Mucosa of gallbladder (tissue), 1 donor: ENCODE measurements at places on chromosomes 2 and 18. TPM values are rescaled to one million over a fixed set of nuclear protein-coding genes. Genes with fewer than 3 reads are reported as not detected.

The LYG2 gene
- not detected for total RNA-seq

The GATA6 gene
- total RNA-seq, result 94.2 TPM

The HOXD12 gene
- not detected for total RNA-seq

The RGPD3 gene
- total RNA-seq, result 0.14 TPM

The UGT1A8 gene
- total RNA-seq, result 26.4 TPM

The MROH2A gene
- total RNA-seq, result 1.2 TPM

The ANKRD53 gene
- total RNA-seq, result 2.9 TPM

The LIMS4 gene
- 2.8 TPM for total RNA-seq

The DHRS9 gene
- 2.0 TPM for total RNA-seq

The OTOS gene
- total RNA-seq, result not detected

The BMP10 gene
- total RNA-seq, result not detected

The CDH7 gene
- total RNA-seq, result not detected

The INHBB gene
- 1.1 TPM for total RNA-seq

DNA sequence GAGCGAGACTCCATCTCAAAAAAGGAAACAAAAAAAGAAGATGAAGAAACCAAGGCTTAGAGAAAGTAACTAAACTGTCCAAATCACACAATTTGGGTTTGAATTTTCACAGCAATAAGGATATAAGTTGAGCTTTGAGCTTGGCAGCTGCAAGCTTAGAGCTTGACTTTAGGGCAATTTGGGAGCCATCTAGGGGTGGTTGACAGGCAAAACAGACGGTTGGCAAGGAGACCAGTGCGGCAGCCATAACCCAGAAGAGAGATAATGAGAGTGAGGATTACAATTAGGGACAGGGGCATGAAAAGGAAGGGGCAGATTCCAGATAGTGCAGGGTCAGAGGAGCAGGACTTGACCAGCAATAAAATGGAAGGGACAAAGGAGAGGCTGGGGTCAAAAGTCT, 382.2 kb upstream of the HNRNPA3 start:
- DNase-seq, result no peak

- no peak for DNase-seq
These were observed 814.2 kb downstream of the LRP1B start for GRCh38 chr2:141316606-141317005.

DNA sequence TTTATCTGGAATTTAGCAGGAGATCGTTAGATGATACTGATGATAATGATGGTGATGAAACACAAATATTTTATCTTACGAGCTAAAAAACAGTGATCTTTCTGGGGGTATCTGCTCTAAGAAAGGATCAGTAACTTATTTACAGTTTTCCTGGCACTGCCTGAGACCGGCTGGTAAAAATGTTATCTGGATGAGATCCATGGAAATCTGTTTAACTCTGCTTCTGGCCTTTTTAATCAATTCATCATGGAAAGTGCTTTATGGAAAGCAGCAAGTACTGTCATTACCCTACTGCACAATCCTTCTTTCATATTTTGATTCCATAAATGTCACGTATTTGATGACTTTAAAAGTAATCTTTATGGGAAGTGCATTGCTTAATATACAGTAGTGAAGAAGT, 612.7 kb upstream of the GCFC2 start:
- DNase-seq, result no peak

GRCh38 chr18:80252136-80252535, 4.8 kb upstream of the PARD6G start:
- no peak for DNase-seq

DNA sequence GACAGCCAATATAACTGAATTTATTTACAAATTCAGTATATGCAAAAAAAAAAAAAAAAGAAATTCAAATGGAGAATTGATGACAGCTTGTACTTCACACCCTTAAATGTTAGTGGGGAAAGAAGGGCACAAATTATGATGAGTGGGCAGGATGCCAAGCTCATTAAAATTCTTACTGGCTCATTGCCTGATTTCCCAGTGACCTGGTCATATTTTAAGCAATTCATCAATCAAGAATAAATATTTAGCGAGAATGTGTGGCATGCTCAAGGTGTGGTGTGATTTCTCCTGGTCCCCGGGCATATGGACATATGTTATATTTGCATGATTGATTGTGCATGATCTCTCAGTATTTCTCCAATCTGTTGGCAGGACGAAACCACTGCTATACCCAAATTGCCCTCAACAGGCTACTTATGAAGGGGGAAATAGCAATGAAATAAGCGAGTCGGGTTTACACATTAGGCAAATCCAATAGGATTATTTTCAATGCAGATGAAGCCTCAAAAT, 883.0 kb downstream of the LRRTM4 start:
- no peak for DNase-seq

- DNase-seq, result no peak
These were observed 15.2 kb downstream of the UGT1A10 start for GRCh38 chr2:233651430-233651829.

GRCh38 chr2:44770221-44771195, 171.0 kb upstream of the SIX3 start:
- no peak for DNase-seq

GRCh38 chr18:75129717-75130477, 79.0 kb downstream of the PTGR3 start:
- DNase-seq, result no peak

GRCh38 chr2:107627164-107627563, 199.5 kb upstream of the RGPD4 start:
- no peak for DNase-seq

DNA sequence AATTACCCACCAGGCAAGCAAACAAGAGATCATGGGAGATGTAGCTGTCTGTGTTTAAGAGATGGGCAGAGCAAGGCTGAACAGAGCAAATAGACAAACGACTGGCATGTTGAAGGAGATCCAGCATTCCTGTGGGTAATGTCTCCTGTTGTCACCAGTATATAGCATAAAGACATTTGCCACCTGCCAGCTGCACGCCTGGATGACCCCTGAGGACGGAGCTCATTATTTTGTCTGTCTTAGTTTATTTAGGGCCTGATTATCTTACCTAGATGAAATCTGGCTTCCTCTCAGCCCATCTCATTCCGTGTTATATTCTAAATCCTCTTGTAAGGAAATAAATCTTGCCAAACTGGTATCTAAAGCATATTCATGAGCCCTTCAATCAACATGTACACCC, 510.3 kb upstream of the LINC00305 start:
- no peak for DNase-seq

DNA sequence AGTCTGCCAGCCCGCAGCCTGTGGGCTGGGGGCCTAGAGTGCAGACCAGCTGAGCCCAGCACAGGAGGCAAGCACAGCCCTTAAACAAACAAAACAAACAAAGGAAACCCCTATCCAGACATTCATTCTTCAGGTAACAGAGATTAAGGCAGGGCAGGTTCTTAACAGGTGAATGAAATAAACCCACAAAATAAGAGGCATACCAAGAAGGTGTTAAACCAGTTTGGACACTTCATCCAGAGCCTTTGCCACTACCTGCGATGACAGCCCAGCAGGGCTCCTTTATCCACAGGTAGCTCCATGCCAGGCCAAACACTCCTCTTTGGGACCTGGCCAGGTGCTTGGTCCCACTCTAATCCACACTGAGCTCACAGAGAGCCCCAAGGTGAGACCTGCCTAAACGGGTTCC, 209.7 kb upstream of the SIX2 start:
- DNase-seq, result no peak

- no peak for DNase-seq
These were observed 168.8 kb downstream of the RTP5 start for GRCh38 chr2:242038166-242038927.

DNA sequence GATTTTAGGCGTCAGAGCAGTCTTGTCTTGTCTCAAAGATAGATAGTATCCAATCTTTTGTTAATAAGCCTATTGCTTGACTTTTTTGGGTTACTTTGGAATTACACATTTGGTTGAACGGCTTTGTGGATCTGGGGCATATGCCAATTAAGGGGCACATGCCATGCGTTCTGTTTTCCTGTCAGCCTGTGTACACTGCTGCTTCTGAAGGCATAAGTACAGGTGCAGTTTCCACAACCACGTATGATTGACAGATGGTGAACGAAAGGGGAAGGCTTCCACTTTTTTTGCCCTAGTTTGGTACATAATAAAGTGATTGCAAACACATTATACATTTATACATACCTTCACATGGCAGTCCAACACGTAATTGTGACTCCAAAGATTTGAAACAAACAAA, 102.3 kb downstream of the RAPH1 start:
- no peak for DNase-seq

DNA sequence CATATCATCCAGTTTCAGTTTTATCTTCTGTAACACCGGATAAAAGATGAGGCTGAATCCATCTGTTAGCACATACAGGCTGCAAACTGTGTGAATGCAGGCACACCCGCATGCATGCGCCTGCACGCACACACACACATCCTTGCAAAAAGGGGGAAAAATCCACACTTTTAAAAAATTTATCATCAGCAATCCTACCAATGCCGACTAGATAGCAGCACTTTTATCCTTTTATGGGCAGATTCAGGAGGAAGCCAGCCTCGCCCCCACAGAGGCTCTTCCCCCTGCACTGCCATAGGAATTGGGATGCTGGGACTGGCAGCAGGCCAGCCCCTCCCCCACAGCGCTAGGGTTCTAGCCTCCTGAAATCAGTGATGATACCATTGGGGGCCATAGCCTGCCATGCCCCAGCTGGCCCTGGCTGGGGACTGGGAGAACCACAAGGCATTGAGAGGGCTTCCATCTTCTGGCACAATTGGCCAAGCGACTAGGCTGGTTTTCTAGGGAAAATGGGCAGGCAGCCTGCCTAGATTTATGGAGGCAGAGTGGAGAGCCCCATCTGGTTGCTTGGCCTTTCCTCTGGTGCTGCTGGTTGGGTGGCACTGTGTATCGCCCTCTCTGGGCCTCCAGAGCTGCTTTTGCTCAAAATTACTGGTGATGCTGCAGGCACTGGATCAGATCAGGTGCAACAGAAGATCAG, 25.5 kb downstream of the CYRIA start:
- DNase-seq, result no peak

GRCh38 chr18:5195656-5196055, 1.4 kb downstream of the AKAIN1 start:
- no peak for DNase-seq

DNA sequence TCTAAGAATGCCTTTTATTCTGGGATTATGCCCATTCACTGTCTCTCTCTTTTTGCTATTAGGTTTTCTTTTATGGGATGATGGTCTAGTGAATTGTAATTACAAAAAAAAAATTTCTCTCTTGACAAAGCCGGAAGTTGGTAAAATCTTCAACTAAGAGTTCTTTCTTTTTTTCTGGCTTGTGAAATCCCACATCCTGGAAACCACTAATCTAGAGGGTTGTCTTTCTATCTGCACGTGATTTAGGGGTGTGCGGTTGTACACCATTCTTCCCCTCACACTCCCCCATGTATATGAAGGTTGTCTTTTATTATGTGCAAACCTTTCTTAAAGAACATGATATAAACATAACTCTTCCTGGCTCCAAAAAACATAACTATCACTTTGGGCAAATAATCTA, 52.0 kb downstream of the GATA6 start:
- no peak for DNase-seq

GRCh38 chr18:61850756-61851155, 42.1 kb downstream of the RNF152 start:
- no peak for DNase-seq

DNA sequence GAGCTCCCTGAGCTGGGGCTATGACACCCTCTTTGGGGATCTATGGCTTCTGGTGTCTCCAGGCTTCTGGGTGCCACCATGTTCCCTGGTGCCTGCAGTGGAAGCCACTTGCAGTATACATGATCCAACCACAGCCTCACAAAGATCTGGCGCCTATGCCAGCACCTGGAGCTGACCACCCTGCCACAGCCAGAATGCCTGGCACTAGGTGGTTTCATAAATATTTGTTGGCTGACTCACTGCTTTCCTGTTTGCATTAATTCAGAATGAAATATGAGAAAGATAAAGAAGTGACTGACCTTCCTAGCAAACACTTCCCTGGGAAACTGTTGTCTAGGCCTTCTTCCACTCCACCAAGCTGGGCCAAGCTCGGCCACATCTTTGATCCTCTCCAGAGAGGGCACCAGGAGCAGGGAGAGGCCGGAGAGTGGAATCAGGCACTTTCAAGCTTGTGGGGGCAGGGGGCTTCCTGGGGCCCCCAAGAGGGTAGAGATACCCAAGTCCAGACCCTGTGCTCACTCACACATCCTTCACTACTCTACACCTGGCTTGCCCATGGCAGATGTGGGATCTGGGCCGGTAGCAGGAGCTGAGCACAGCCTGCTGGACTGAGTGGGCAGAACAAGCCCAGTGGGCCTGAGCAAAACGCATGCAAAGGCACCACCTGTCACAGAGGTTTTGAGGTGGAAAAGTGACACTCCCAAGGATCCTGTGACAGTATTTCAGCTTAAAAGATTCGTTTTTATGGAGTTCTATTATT, 565.7 kb downstream of the SLC4A3 start:
- DNase-seq, result no peak

DNA sequence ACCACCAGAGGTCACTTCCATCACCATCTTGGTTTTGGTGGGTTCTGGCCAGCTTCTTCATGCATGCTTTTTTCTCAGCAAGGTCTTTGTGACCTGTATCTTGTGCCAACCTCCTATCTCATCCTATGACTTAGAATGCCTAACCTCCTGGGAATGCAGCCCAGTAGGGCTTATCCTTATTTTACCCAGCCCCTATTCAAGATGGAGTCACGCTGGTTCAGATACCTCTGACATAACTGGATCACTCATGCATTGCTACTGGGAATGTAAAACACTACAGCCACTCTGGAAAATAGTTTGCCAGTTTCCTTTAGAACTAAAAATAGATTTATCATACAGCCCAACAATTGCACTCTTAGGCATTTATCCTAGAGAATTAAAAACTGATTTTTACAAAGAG, 219.2 kb downstream of the IRS1 start:
- no peak for DNase-seq

- DNase-seq, result no peak
These were observed 175.2 kb downstream of the LOXHD1 start for GRCh38 chr18:46481847-46482245.

- DNase-seq, result no peak
These were observed 90.9 kb upstream of the KLF7 start for GRCh38 chr2:207256476-207257207.

GRCh38 chr2:228466851-228467250, 285.4 kb upstream of the SPHKAP start:
- no peak for DNase-seq

GRCh38 chr2:108199726-108200125, 40.0 kb upstream of the SULT1C3 start:
- DNase-seq, result no peak

- no peak for DNase-seq
These were observed 190.5 kb upstream of the MC4R start for GRCh38 chr18:60563082-60563481.

DNA sequence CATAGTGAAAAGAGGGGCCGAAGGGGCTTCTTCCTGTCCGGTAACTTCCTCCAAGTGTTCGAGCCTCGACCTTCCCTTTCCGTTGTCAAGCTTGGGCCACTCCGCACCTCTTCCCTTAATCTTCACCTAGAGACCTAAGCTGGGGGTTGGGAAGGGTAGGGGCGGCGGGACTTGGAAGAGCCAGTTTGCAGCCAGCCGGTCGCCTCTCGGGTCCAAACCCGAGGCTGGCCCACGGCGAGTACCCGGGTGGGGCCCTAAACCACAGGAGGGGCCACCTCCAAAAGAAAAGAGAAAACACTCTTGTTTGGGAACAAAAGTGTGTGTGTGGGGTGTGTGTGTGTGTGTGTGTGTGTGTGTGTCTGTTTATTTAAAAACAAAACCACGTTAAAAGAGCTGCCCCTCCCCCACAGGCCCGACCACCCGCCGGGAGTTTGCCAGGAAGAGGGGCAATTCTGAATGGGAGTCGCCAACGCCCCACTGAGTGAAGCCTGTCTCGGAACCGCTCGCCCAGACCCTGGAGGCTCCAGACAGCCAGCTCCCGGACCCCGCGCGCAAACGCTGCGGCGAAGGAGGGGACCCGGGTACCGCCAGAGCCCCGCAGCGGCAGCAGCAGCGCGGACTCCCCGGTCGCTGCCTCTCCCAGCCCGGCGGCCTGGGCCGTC, 488 bp upstream of the RHOB start:
- DNase-seq, result no peak
